ENCODE measurements at places on chromosomes 4 and X.

- DNase-seq, result no peak
These were observed 2.7 kb downstream of the SPON2 start for GRCh38 chr4:1169691-1170096.

DNA sequence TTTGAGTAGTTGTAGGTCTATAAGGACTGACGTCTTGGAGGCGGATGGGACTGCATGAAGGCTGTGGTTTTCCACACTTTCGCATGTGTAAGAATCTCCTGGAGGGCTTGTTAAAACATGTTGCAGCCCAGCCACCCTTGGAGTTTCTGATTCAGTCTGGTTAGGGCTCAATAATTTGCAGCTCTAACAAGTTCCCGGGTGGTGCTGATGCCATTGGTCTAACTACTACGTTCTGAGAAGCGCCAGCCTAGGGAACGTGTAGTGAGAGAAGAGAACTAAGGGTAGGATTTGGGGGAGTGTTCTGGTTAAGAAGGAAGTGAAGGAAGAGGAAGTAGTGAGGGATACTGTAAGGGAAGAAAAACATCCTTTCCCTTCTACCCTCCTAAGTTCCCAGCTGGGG lies 138.9 kb downstream of the LARP7 start:
- DNase-seq, result no peak

GRCh38 chr4:146278986-146279385 lies 64.6 kb downstream of the REELD1 start:
- DNase-seq, result no peak

DNA sequence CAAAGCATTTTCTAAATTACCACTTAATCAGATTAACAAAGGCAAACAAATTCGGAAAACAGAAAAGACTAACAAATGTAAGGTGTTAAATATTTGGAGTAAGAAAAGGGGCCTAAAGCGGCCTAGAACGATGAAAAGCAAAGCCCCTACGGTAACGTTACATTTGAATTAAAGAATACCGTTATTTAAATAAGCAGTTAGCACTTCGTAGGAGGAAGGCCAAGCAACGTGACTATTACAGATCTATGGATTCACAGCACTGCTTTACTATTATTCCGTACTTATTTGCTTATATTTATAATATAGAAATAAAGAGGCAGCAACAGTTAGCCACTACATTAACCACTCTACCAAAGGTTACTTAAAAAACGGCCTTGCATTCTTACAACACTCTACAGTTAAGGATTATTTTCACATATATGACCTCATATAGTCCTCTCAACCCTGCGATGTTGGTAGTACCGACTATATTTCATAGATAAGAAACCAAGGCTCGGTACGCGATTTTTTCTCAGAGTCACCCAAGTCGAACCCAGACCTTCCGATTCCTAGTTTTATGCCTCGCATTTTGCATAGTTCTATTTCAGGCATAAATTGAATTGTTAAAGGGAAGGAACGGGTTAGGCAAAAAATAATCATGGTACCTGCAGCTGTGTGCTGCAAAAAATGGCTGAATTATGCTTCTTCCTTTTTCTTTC lies 2.9 kb downstream of the KLHL15 start:
- no peak for DNase-seq

DNA sequence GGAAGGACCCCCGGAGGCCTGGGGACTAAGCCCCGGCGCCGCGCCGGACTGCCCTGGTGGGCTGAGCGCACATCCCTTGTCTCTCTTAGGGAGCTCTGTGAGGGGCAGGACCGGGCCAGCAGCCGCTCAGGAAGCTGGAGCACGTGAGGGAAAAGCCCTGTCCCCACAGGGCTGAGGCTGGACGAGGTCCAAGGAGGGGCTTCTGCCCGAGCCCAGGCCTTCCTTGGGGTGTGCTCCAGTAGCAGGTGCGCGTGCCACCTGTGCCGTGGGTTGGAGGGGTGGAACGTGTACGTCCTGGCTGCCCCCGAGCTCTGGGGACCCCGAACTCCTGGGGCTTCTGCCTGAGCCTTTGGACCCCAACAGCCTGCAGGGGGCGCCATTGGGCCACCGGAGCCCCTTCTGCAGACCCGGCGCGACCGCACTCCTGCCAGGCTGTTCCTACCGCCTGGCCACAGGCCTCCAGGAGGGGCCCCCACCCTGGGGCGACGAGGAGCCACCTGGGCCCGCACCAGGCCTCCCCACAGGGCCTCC lies 27.2 kb downstream of the TACC3 start:
- peak; percentile 83 for DNase-seq

DNA sequence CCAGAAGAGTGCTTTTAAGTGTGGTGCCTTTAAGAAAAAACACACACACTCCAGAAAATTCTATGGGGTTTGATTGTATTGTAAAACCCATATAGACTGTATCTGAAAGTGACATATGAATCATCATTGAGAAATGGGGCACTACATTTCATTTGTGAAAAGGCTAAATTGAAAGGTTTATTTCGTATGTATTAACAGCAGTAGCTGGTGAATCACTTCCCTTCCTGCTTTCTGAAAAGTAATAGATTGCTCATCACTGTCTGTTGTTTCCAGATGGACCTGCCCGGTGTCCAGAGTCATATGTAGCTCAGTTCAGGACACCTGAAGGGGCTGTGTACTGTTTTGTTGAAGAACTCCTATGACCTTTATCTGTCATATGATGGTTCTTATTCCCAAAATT lies 28.1 kb upstream of the HPRT1 start:
- no peak for DNase-seq

- DNase-seq, result no peak
These were observed 95.6 kb downstream of the TMA16 start for GRCh38 chr4:163590103-163590502.

DNA sequence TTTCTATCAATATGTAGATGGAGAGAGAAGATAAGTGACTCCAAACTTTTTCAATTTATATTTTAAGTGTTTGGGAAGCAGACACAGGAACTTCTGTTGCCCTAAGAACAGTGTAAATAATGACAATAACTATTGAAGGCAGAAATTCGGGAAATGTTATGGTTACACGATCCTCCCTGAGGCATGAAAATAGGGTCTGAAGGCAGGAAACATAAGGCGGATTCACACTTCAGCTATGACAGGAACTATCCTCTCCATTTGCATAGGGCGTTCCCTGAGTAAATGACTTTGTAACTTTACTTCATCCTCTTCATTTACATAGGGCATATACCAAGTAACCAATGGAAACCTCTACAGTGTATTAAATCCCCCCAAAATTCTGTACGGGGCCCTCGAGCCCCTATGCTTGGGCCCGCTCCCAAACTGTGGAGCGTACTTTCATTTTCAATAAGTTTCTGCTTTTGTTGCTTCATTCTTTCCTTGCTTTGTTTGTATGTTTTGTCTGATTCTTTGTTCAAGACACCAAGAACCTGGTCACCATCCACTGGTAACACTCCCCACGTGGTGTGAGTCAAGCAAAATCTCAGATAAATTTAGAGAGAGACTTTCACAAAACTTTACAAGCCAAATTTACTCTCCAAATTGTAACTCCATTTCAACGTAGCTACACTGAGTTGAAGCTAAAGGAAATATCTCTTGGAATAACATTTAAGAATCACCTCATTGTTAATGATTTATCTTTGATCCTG lies 2504.3 kb downstream of the ARAP2 start:
- no peak for DNase-seq

DNA sequence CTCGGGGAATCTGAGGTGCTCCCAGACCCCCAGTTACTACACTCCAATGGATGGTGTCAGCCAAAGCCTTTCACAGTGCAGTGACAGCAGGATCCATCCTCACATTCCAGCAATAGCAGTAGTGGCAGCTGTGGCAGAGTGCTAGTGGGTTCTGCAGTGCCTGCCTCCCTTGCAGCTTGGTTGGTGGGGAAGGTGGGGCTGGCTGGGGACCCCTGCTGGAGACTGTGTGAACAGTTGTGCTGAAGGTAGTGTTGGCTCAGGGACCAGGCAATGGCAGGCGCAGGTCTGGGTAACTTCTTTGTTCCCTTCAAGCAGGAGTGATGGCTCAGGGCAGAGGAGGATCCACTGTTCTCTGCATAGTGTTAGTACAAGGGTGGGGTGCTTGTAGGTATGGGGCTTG lies 343.7 kb upstream of the TRAM1L1 start:
- no peak for DNase-seq

DNA sequence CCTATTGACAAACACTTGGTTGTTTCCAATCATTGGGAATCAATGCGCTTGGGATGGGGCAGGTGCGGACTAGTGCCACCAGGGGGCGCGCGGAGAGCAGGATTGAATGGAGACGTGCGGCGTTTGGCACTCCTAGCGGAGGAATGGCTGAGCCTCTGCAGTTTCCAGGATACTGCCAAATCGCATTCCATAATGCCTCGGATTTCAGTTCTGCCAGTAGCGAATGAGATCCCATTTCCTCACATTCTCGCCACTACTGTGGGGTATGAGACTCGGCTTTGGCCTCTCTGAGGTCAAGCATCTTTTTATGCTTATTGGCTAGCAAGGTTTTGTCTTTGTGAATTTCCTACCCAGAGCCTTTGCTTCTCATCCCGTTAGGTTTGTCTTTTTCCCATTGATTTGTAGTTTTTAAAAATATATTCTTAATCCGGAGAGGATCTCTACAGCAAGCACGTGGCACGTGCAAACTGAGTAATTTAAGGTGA lies 28.7 kb downstream of the CLDN34 start:
- DNase-seq, result peak; percentile 92

GRCh38 chr4:96827086-96827485 lies 987.2 kb downstream of the PDHA2 start:
- no peak for DNase-seq

GRCh38 chrX:49077941-49078340 lies 1.7 kb downstream of the WDR45 start:
- DNase-seq, result no peak

DNA sequence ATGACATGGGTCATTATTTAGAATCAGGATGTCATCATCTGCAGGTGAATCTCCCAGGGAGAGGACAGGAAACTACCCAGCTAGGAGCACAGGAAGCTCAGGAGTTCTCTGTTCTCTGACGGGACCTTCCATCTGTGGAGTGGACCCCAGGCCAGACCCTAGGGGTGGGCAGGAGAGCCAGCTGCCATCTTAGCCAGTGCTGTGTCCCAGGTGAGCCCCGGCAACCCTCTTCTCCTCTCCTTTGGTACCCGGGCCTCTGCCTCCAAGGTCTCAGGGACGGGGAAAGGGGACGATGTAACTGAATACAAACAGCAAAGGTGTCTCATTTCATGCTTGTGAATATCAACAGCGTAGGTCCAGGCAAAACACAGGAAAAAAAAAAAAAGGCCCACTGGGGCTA lies 48.5 kb downstream of the C4orf50 start:
- DNase-seq, result no peak

GRCh38 chrX:68163441-68163840 lies 269.9 kb downstream of the OPHN1 start:
- no peak for DNase-seq
